Lower lobe of right lung (tissue), 2 donors: ENCODE measurements at places on chromosomes 5 and 9.

GRCh38 chr9:95626885-95627558, 110.3 kb upstream of the PTCH1 start:
- peak; percentile 57 for DNase-seq

DNA sequence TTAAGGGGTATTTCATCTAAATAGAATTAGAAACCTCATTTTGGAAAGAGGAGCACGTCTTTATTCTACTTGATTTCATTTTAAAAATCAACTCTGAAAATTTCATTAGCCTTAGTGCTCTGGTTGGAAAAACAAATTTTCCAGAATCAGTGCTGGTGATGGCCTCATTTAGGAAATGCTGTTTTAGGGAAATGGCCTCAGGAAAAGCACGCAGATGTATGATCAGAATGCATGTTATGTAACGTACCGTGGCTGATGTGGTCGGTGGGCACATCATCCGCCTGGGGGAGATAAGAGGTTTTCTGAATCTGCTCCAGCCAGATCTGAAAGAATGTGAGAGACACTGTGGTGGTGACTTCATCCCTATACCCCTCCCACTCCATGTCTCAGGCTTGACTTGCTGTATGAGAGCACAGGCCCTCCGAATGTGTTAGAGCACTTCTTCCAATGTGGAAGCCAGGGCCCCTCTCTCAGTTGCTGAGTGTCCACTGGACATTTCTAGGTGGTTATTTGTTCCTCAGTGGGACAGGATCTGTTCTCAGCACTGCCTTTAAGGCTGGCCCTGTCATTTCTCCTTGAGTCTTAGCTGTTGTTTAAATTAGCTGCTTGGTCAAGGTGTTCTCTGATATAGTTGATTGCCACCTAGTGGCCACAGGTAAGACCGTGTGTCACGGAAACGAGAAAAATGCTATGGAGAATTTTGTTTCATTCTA, 96.5 kb downstream of the ARHGAP26 start:
- DNase-seq: no peak

DNA sequence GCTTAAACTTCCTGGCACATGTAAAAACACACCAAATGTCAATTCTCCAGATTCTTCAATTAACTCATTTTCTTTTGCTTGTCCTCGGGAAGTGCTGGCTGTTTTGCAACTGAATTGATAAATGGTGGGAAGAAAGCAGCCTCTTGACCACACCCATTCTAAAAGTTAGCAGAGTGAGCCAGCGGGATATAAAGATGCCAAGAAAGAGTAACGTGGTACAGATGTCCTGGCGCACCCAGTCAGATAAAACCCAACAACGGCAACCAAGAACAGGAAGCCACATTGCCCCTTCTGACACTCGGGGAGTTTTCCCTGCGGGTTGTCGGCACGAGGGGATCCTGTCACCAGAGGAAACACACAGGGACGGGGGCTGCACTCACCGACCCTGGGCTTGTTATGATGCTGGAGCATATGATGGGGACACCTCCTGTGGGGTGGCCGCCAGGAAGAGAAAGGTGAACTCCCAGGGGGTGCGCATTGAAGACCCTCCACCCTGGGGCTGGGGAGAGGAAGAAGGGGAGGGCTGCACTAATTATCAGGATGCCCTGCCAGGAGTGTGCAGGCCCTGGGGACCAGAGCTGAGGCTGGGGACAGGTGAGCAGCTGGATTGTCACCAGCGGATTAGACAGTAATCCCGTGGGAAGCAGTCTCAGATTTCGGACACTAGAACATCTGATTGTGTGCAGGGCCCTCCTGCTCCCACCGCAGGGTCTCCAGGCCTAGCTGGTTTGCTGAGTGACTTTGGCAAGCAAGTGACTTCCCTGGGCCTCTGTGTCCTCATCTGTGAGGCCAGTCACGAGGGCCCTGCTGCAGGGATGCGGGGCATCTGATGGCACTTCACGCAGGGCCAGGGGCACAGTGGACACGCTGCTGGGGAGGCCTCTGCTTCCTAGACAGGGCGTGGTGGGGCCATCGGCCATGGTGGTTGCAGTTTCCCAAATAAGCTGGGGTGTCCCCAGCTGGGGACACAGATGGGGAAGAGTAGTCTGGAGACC, 59.2 kb downstream of the CRB2 start:
- DNase-seq: no peak

DNA sequence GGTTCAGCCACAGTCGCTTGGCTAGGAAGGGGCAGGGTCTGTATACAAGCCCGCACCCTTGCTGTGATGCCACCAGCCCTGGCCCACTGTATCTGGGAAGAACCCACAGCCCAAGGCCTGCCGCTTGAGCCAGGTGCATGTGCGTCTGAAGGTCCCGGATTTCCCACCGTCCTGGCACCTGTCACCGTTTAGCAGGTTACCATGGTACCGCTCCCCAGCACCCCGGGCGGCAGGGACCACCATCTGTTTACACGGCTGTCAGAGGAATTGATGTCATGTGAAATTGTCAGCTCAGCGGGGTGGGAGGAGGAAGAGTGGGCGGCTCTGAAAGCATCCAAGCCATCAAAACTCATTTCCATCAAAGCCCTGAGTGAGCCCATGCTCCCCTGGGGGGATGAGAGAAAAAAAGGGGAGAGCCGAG, 92.7 kb downstream of the HRH2 start:
- DNase-seq: no peak

GRCh38 chr5:173926359-173926758, 38.2 kb downstream of the CPEB4 start:
- DNase-seq: no peak

- no peak for DNase-seq
Observed at GRCh38 chr9:21902136-21902535, 92.1 kb downstream of the CDKN2A start.

- no peak for DNase-seq
Observed at GRCh38 chr9:126830827-126831226, 26.0 kb downstream of the ZBTB43 start.

DNA sequence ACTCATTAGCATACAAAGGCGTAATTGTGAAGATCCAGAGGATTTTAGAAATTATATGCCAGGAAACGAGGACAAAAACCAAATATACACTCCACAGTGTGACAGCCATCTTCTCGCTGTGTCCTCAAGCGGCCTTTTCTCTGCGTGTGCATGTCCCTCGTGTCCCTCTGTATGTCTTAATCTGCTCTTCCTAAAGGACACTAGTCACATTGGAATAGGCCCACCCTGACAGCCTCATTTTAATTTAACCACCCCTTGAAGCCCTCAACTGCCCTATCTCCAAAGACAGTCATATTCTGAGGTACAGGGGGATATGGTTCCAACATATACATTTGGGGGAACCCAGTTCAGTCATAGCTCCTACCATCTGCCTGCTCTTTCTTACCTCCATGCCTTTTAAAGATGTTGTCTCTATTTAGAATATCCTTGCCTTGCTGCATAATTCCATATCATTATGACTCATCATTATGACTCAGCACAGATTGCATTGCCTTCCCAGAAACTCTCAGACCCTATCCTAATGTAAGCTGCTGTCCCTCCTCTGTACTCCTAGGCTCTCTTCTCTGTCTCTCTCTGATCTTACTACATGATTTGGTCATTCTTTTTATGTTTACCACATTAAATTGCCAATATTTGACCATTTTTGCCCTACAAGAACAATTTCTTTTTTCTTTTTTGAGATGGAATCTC, 210.9 kb downstream of the AOPEP start:
- DNase-seq: no peak

- DNase-seq: no peak
Observed at GRCh38 chr5:147484708-147485020, 25.2 kb downstream of the DPYSL3 start.
